ENCODE measurements at places on chromosomes 4 and X.

- no peak for DNase-seq
Observed at GRCh38 chr4:112585977-112586736, 50.6 kb downstream of the ZGRF1 start.

- no peak for DNase-seq
Observed at GRCh38 chr4:139304920-139305319, 2.6 kb upstream of the NDUFC1 start.

GRCh38 chr4:21517126-21517859 lies 431.3 kb downstream of the KCNIP4 start:
- DNase-seq, result no peak

- DNase-seq, result no peak
Observed at GRCh38 chrX:4110964-4111363, 397.5 kb upstream of the PRKX start.

DNA sequence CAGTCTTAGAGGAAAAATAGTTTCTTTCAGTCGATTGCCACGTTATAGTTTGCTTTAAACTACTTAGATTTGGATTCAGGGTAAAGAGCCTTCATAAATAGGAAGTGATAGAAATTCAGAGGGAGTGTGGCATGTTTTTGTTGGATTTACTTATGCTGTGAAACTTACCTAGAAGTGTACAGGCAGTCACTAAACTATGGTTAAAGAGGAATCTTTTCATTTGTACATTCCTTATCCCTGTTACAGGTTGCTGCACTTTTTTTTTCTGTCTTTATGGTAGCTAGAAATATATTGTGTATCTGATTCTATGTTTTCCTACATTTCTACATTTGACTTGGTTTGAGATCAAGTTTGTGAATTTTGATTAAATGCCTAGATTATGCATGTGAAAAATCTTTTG lies 19.1 kb downstream of the WWC2 start:
- DNase-seq, result no peak

- no peak for DNase-seq
Observed at GRCh38 chr4:15717657-15718416, 15.0 kb downstream of the BST1 start.
